Fibroblast of skin of abdomen (primary cell): ENCODE measurements at places on chromosomes 3 and 15.
A peak's percentile ranks its signal among the peaks of the same experiment; 100 is the strongest.

- DNase-seq: no peak
Observed at GRCh38 chr3:42652251-42652610, 1.3 kb upstream of the ZBTB47 start.

- DNase-seq: no peak
Observed at GRCh38 chr3:29279806-29280205, 1.1 kb upstream of the RBMS3 start.

DNA sequence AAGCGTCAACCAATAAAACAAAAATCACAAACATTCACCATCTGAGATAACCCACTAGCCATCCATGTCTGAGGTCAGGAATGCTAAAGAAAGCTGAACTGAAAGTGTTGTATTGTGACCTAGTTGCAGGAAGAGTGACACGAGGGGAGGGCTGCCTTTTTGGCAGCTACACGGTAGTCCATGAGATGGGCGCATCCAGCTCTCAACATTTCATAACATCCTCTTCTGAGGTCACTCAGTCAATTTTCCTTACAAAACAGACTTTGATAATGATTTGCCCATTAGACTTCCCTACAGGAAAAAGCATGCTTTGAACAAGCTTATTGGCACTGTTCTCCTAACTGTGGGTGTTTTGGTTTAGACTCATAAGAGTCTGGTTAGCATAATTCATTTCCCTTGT, 15.4 kb upstream of the SHF start:
- DNase-seq: no peak

DNA sequence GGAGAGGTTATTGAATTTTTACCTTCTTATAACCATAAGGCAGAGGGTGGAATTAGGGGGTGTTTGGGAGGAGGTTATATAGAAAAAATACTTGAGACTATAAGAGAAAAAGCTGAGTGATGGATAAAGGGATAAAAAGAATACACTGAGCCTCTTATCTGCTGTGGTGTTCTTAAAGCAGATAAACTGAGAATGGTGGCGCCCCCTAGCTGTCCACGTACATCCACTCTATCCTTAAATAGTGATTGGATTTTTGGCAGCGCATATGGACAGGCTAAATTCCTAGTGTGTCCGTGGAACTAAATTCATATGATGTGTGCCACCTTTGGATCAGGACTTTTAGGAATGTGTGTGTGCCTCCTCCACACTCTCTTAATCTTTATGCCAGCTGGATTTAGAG, 121.1 kb downstream of the OXSM start:
- peak; percentile 25 for DNase-seq
